ENCODE measurements at places on chromosomes 7 and 10. TPM values are rescaled to one million over a fixed set of nuclear protein-coding genes. Genes with fewer than 3 reads are reported as not detected.

GRCh38 chr7:3092468-3092867 is 48.8 kb upstream of the CARD11 start:
- no peak for DNase-seq

GRCh38 chr7:19798986-19799385 is 25.6 kb upstream of the TMEM196 start:
- DNase-seq = no peak

DNA sequence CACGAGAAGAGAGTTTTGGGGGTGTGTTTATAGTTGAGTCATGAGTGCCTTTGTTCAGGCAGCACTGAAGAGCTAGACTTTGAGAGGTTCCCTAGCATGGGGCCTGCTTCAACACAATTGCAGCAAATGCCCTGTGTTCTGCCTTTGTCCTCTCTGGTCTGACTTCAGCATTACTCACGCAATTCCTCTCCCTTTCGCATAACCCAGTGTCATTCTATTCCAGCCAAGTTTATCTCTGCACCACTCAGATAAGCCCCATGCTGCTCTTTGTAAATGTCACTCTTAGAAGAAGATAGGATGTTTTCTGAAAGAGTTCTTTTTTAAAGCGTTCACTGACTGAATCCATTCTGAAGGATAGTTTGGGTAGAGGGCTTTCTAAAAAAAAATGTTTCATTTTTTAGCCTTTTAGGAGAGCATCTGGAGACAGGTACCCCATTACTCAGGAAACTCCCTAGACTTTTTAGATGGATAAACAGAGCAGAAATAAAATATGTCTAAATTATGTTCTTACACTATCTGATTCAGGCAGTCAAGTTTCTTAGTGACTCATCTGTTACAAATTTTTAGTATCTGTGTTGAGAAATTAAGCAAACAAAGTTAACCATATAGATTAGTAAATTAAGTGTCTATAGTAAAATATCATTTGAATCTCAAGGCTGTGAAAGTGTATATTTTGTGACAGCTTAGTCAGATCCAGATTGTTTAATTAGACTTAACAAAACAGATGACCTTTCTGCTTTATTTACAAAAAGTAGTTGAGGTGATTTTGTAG is 318.5 kb downstream of the GPR158 start:
- DNase-seq = peak; percentile 1

GRCh38 chr7:84720456-84721097 is 466.3 kb downstream of the SEMA3D start:
- no peak for DNase-seq

Gene NCF1
- not detected for total RNA-seq

Gene HOXA3
- total RNA-seq = 6.1 TPM
